Endothelial cell (in vitro differentiated cells): ENCODE measurements at places on chromosomes 7 and 10.

GRCh38 chr7:1700536-1701333, 30.7 kb downstream of the ELFN1 start:
- DNase-seq, result no peak

GRCh38 chr7:105450177-105450861, 61.6 kb upstream of the SRPK2 start:
- no peak for DNase-seq

GRCh38 chr10:110859973-110860376, 11.8 kb upstream of the PDCD4 start:
- no peak for DNase-seq

DNA sequence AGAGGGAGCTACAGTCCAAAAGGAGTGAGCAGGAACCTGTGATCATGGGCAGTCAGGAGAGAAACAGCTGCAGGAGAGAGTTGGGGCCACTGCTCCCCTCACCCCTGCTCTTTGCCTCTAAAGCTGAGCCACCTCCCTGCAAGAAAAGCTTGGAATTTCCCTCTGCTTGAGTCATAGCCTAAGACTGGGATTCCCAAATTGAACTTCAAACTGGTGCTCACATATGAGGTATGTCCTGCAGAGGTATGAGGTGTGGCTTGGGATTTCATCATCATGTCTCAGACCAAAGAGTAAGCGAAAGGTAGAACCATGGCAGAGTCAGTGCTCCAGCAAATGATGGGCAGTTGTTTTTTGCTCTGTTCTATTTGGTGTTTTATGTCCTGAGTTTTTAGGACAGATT, 237.1 kb upstream of the NRP1 start:
- no peak for DNase-seq

DNA sequence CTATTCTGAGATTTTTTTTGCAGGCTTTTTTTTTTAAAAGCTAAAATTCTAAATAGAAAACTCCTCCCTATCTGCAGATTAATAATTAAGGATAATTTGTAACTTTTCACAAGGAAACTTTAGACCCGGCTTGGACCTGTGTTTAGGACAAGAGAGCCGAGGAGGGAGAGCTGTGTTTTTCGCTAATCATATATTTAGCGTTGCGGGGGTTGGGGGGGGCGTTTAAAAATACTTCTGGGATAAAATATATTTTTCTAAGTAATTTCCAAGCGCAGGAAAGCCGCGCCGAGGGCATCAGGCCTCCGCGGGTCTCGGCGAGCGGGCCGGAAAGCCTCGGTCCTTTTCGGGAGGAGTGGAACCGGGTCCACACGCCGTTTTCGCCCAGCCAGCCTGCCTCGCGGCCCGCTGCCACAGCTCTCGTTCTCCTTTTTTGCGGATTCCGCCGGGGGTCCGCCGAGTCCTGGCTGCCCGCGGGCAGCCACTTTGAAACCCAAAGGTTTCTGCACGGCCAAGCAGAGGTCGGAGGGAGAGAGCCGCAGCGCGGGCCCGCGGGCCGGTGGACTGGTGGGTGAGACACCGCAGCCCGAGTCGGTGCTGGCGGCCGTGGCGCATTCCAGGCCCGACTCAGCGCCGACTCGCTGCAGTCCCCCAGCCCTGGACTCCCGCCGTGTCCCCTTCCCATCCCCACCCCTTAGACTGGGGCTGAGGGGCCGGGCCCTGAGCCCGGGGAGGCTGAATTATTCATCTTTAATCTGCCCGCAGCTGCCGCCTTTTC, 2.3 kb downstream of the PAX2 start:
- no peak for DNase-seq
